ENCODE measurements at places on chromosomes 4 and X. TPM values are rescaled to one million over a fixed set of nuclear protein-coding genes. Genes with fewer than 3 reads are reported as not detected.

- peak overlapping the region; percentile 15 for H3K4me3 ChIP-seq
- H3K4me1 ChIP-seq = peaks cover 6% of the 10 kb centered on the region
- no peaks in the 10 kb centered on the region for H3K36me3 ChIP-seq
- H3K27ac ChIP-seq = peak overlapping the region; percentile 79
- no peaks in the 10 kb centered on the region for H3K27me3 ChIP-seq
Observed at GRCh38 chr4:176902710-176903323, 110.1 kb upstream of the VEGFC start.

GRCh38 chrX:27660878-27661277 is 70.7 kb downstream of the DCAF8L2 start:
- no peak for DNase-seq
- H3K36me3 ChIP-seq = no peaks in the 10 kb centered on the region
- H3K27ac ChIP-seq = no peak overlapping the region

- H3K27ac ChIP-seq = peak overlapping the region; percentile 38
- DNase-seq = peak; percentile 79
- no peaks in the 10 kb centered on the region for H3K27me3 ChIP-seq
- no peaks in the 10 kb centered on the region for H3K36me3 ChIP-seq
- H3K4me3 ChIP-seq = no peak overlapping the region
Observed at GRCh38 chrX:123648028-123648810, 84.6 kb downstream of the THOC2 start.

- no peak overlapping the region for H3K4me3 ChIP-seq
- no peaks in the 10 kb centered on the region for H3K36me3 ChIP-seq
- H3K4me1 ChIP-seq = no peaks in the 10 kb centered on the region
- no peaks in the 10 kb centered on the region for H3K27me3 ChIP-seq
- no peak for DNase-seq
- H3K27ac ChIP-seq = no peak overlapping the region
Observed at GRCh38 chrX:150566734-150567182, 1.7 kb upstream of the MTM1 start.

DNA sequence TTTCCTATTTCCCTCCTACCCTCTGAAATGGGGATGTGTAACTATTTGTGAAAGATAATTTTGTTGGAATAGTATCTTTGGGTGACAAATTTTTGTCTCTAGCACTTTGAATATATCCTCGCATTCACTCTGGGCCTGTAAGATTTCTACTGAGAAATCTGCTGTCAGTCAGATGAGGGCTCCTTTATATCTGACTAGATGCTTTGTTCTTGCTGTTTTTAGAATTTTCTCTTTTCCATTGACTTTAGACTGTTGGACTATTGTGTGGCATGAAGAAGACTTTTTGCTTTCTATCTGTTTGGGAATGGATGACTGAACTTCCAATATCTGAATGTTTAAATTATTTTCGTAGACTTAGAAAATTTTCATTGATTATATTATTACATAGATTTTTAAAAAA is 54.2 kb upstream of the GRID2 start:
- no peak for DNase-seq
- H3K4me3 ChIP-seq = no peak overlapping the region
- H3K4me1 ChIP-seq = no peaks in the 10 kb centered on the region
- H3K27me3 ChIP-seq = no peaks in the 10 kb centered on the region
- H3K36me3 ChIP-seq = no peaks in the 10 kb centered on the region

DNA sequence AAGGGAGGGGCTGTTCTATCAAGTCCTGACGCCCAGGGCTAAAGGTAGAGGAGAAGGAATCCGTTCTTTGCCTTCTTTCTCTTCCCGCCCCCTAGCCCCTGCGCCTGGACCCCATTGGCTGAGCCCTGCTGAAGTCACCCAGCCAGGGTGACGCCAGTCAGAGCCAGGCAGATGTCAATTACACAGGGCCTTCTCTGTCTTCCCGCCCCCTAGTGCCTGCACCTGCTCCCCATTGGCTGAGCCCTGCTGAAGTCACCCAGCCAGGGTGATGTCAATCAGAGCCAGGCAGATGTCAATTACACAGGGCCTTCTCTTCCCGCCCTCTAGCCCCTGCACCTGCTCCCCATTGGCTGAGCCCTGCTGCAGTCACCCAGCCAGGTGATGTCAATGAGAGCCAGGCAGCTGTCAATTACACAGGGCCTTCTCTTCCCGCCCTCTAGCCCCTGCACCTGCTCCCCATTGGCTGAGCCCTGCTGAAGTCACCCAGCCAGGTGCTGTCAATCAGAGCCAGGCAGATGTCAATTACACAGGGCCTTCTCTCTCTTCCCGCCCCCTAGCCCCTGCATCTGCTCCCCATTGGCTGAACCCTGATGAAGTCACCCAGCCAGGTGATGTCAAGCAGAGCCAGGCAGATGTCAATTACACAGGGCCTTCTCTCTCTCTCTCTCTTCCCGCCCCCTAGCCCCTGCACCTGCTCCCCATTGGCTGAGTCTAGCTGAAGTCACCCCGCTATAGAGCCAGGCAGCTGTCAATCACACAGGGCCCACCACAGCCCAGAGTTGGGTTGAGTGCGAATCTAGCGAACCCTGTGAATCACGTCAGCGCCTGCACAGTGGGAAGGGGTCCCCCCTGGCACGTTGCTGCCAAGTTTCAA is 46.4 kb downstream of the ASMT start:
- no peaks in the 10 kb centered on the region for H3K4me1 ChIP-seq
- no peaks in the 10 kb centered on the region for H3K27me3 ChIP-seq
- no peak overlapping the region for H3K27ac ChIP-seq
- DNase-seq = no peak

DNA sequence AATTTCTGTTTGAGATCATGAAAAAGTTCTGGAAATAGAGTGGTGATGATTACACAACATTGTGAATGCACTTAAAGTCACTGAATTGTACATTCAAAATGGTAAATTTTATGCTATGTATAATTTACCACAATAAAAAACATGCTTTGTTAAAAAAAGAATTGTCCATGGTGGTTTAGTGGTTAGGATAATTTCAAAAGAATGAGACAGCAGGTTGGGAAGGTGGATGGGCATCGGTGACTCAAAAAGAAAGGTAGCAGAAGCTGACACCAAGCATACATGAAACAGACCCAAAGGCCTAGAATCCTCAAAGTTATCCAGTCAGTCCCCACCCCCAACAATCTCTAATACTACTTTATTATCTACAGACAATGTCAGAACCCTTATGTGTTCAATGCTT is 91.1 kb downstream of the MSN start:
- no peak overlapping the region for H3K4me3 ChIP-seq
- no peaks in the 10 kb centered on the region for H3K27me3 ChIP-seq
- H3K4me1 ChIP-seq = no peaks in the 10 kb centered on the region
- no peak for DNase-seq
- H3K36me3 ChIP-seq = no peaks in the 10 kb centered on the region

The SLC6A14 gene
- polyA plus RNA-seq = not detected

The CACNA1F gene
- not detected for polyA plus RNA-seq

The IRAK1 gene
- 48.1 TPM for polyA plus RNA-seq

The NEUROG2 gene
- not detected for polyA plus RNA-seq

The ENPP6 gene
- polyA plus RNA-seq = 0.33 TPM

The RS1 gene
- not detected for polyA plus RNA-seq

All from fibroblast of lung (primary cell).